ENCODE measurements at places on chromosomes 1 and 21. TPM values are rescaled to one million over a fixed set of nuclear protein-coding genes. Genes with fewer than 3 reads are reported as not detected.

The CYP4X1 gene
- total RNA-seq = not detected

The SSU72 gene
- total RNA-seq = 167 TPM

The MYOC gene
- total RNA-seq = not detected

The TP73 gene
- 0.65 TPM for total RNA-seq

The CACHD1 gene
- total RNA-seq = 1.6 TPM

The FAM167B gene
- total RNA-seq = 1.6 TPM

The TTC39A gene
- 0.51 TPM for total RNA-seq

The CCDC181 gene
- not detected for total RNA-seq

The KRTAP19-4 gene
- not detected for total RNA-seq
